ENCODE measurements at places on chromosomes 5 and 9. TPM values are rescaled to one million over a fixed set of nuclear protein-coding genes. Genes with fewer than 3 reads are reported as not detected.

EPB41L4A gene
- total RNA-seq, result 26.1 TPM

KIAA0825 gene
- total RNA-seq, result 3.3 TPM

F2R gene
- 80.5 TPM for total RNA-seq

SIT1 gene
- not detected for total RNA-seq

RNF208 gene
- total RNA-seq, result not detected

FOXD4L6 gene
- 0.10 TPM for total RNA-seq

FBP2 gene
- total RNA-seq, result not detected

DNA sequence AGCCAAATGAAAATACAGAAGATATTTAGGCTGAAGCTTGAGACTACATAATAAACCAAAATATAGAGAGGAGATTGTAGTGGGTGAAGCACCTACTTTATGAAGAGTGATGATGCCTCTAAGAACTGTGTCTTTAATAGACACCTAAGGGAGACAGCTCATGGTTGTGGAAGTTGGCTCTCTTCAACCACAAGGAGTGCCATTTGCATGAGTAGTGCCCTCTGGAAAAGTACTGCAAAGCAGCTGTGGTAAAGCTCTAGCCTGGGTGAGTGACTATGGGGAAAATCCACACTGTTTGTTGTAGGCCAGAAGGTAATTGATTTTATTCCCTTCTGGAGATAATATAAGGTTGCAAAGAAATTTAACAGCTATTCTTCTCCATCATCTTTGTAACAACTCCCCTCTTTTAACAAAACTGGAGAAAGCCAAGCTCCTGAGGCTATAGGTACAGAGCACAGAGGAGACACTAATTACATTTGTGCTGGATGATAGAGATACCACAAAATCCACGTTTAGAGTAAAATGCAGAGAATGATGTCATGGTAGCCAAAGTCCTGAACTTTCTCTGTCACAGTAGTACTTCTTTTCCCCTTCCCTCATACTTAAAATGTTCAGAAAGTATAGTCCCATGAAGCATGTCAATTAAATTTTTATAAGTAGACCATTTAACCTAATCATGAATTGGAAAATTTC lies 122.8 kb downstream of the STARD4 start:
- DNase-seq, result peak; percentile 86

DNA sequence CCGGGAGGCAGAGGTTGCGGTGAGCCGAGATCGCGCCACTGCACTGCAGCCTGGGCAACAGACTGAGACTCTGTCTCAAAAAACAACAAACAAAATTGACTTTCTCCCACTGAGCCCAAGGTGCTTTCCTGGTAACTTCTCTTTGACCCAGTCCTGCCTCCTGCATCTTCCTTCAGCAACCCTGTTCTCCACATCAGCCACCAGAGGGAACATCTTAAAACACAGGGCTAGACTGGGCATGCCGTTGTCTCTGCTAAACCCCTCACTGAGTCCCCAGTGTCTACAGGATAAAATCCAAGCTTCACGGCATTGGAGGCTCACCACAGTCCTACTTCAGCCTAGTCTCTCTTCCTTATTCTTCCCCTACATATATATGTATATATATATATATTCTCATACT lies 39.8 kb upstream of the KCNMB1 start:
- DNase-seq, result peak; percentile 32

DNA sequence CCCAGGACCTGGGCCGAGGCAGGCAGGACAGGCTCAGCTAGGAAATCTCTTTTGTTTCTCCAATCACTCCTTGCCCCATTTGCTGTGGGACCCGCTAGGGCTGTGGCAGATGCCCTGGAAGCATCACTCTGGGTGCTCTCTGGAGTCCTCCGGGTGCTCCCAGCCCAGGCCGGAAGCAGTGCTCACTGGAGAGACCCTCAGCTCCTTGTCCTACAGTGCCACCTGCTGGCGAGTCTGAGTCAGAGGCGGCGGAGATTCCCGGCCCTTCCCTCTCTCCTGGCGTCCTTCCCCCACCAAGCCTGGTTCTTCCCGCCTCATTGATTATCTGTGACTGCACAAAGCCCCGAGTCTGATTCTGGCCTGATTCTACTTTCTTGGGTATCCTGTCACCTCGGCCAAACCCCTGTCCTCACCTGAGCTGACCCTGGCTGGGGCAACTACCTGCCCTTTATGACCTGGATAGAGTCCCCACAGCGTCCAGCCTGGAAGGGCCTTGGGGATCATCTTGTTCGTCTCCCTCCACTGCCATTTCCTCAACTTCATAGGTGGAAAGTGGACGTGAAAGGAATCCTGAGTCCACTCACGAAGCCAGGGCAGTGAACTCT lies 7.3 kb upstream of the BARHL1 start:
- peak; percentile 36 for DNase-seq

- no peak for DNase-seq
Observed at GRCh38 chr9:126836216-126836615, 24.2 kb upstream of the ZBTB34 start.

DNA sequence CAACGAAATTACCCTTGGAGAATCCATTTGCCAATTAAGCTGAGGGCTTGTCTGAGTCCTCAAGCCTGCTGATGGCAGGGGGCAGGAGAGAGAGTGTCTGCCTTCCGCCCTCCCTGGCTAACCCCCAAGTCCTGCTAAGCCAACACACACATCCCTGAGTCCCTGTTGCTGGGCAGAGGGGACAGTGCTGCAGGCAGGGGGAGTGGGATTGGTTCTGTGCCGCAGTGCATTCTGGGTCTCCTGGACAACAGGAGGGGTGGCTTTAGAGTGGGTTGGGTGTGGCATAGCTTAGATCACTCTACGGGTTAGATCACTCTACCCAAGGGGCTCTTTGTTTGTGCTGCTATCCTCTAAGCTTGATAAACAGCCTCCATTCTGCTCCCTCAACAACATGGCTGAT lies 427.7 kb downstream of the CDK5RAP2 start:
- DNase-seq, result no peak

DNA sequence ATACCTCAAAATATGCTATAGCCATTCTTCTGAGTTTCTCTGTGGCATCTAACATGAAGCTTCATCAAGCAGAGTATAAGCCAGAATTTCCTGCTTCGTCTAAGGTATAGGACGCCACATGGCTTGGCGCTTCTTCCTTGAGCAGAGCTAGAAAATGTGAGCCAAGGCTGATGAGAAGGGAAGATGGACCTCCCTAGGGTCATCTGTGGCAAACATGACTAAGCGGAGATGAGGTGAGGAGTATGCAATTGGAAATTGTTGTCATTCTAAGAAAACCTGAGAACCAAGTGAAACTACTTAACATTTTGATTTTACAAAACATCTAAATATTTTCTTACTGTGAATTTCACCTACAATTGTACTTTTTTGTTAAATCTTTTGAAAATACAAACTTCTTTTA lies 466.5 kb downstream of the PSAT1 start:
- DNase-seq, result no peak

DNA sequence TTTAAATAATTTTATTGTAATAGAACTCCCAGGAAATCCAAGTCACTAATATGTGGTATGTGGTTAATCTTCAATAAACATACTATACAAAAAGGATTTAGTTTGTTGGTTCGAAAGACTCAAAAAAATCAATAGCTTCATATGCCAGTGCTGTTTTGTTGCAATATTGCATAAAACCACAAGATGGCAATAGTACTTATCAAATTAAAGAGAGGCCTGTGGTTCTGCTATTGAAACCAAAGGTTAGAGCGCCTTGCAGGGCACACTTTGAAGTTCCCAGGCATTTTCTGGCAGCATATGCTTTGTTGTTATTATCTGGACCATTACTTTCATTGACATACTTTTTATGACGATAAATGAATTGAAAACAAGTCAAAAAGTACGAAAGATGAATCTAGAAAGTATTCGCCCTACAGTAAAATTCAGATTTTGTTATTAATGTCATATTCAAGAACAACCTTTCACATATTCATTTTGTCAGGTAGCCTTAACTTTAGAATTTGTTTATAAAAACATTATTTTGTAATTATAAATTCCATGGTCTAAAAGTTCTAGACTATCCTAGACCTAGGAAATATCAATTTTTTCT lies 316.3 kb downstream of the MCTP1 start:
- peak; percentile 77 for DNase-seq

GRCh38 chr5:179207920-179208705 lies 137.1 kb downstream of the ADAMTS2 start:
- DNase-seq, result no peak

GRCh38 chr5:87645224-87645623 lies 232.5 kb upstream of the CCNH start:
- DNase-seq, result no peak

DNA sequence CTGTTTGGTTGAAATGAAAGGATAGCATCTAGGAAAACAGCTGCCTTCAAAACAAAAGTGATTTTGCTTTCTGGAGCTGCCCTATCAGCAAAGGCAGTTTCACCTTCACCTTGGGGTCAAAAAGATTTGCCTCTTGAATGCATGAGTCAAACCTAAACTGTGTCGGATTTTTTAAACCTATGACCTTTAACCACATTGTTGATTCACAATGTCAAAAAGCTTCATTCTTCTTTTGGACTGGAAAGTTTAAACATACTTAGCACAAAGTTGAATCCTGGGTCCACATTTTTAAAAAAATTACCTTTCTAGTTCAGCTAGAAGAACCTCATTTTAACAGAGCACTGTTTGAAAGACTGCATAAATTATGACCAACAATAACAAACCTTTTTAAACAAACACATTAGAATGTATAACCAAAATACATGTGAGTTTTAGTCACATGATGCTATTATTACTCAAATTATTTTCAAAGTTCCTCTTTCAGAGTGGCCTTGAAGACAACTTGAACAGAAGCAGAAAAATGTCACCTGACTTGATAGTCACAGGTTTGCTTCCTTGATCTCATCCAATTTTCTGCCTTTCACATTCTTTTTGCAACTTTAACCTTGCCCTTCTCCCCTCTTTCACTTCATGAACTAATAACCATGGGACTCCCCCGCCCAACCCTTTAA lies 109.7 kb upstream of the LHFPL2 start:
- DNase-seq, result peak; percentile 41

DNA sequence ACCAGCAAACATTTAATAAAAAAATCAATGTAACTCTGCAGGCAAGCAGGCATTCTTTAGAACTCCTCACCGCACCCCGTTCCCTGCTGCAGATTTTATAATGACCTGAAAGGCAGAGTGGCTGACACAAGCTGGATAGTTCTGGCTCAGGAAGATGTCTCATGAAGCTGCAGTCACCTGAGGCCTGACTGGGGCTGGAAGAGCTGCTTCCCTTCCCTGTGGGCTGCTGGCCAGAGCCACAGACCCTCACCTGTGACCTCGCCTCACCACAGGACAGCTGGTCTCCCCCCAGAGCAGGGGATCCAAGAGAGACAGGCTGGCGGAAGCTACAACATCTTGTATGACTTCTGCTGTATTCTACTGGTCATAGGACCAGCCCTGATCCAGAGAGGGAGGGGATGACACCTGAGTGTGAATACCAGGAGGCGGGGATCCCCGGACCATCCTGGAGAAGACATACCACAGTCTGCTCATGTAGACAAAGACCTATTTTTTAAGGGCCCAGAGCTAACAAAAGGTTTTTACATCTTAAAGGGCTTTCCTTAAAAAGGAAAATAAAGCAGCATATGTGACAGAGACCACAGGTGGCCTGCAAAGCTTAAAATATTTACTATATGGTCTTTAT lies 43.9 kb downstream of the RAPGEF1 start:
- no peak for DNase-seq

- no peak for DNase-seq
Observed at GRCh38 chr9:107768224-107768623, 278.7 kb upstream of the KLF4 start.

- no peak for DNase-seq
Observed at GRCh38 chr5:119329666-119330065, 26.2 kb upstream of the TNFAIP8 start.

GRCh38 chr5:51043745-51044144 lies 339.5 kb upstream of the ISL1 start:
- DNase-seq, result no peak

DNA sequence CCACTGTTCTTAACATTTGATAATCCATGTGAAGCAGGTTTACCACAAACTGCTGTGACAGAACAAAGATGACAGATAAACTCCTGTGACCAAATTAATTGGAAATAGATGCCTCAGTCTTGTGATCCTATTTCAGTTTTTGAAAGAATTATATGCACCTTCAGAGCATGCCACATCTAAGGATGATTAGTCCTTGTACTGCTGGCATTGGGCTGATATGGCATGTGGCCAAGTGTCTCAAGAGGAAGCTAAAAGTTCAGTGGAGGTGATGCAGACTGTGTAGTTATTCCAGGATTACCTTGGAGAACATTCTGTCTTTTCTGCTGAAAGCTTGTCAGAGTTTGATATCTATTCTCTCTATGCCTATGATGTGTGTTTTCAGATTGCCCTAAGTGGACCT lies 314.4 kb upstream of the EFNA5 start:
- DNase-seq, result peak; percentile 51

- DNase-seq, result peak; percentile 50
Observed at GRCh38 chr9:111598733-111599091, 735 bp downstream of the PTGR1 start.

DNA sequence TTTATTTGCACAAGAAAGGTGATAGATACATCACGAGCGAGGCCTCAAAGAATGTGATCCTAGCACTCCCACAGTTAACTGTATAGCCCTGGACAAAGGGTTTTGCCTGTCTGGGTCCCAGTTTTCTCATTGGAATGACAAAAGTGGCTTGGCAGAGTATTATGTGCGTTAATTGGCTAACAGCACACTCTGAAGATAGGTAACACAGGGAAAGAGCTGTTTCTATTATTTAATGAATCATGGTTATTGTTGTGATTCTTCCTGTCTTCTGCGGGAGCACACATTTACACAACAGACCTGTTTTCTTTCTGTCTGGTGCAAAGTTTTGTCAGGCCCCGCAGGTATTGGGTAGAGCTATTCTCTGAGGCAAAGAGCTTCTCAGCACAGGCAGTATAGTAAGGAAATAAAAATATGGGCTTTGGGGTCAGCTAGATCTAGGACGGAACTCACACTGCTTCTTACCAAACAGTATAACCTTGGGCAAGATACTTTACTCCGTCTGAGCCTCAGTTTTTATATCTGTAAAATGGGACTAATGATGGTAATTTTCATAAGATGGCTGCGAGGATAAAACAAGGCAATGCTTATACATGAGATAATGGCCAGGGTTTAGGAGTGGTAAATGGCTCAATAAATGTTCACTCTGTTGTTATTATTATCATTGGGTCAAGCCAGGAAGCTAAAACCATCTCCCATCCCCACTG lies 78.9 kb downstream of the PLAC8L1 start:
- no peak for DNase-seq

DNA sequence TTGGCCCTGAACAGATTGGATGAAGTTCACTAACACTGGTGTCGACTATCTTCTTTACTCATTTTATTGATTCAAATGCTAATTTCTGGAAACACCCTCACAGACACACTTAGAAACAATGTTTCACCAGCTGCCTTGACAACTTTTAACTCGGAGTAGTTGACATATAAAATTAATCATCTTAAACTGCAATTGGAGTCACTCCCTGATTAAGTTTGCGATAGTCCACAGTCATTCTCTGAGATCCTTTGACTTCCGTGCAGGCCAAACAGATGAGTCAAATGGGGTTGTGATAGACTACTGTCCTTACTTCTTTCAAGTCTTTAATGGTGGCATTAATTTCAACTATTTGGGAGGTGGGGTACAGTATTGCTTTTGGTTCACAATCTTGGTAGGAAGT lies 114.4 kb upstream of the PCSK1 start:
- no peak for DNase-seq

GRCh38 chr9:113619491-113620376 lies 156.2 kb downstream of the RGS3 start:
- DNase-seq, result no peak

GRCh38 chr5:106545325-106545724 lies 1125.4 kb downstream of the EFNA5 start:
- DNase-seq, result peak; percentile 16

- peak; percentile 94 for DNase-seq
Observed at GRCh38 chr5:154384480-154385235, 61.1 kb upstream of the SAP30L start.
